Choroid plexus epithelial cell (primary cell): ENCODE measurements at places on chromosomes 13 and 19.

GRCh38 chr13:29888306-29888705 lies 37.9 kb upstream of the UBL3 start:
- DNase-seq = peak; percentile 46

DNA sequence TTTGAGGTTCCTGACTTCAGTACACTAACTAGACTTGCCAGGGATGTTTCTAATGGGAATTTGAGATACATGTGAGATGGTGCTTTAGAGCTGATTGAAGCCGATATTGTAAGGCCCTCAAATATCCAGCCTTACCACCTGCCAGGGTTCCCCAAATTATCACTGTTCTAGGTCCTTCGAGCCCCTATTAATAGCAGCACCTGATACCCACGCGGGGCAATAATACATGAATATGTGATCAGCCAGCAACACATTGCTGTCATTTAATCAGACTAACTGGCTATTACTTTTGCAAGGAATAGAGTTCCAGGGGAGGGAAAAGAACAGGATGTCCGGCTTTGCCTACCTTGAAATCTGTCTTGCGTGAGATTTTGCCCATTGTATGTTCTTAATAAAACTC lies 5.1 kb downstream of the RGCC start:
- no peak for DNase-seq

DNA sequence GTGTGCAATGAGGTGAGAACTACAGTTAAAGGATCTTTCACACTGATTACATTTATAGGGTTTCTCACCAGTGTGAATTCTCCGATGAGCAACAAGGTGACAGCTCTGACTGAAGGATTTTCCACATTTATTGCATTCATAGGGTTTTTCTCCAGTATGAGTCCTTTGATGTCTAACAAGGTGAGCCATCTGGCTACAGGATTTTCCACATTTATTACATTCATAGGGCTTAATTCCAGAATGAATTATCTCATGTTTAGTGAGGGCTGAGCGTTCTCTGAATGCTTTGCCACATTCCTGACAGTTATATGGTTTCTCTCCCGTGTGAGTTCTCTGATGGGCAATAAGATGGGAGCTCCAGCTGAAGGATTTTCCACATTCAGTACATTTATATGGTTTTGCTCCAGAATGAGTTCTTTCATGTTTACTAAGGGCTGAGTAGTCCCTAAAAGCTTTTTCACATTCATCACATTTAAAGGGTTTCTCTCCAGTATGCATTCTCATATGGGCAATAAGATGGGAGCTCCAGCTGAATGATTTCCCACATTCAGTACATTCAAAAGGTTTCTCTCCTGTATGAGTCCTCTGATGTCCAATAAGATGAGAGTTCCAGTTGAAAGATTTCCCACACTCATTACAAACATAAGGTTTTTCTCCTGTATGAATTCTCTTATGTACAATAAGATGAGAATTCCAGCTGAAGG lies 4.4 kb upstream of the C19orf18 start:
- peak; percentile 9 for DNase-seq

GRCh38 chr13:21823416-21823815 lies 152.5 kb downstream of the FGF9 start:
- DNase-seq = no peak

GRCh38 chr19:33927789-33928457 lies 131.3 kb downstream of the KCTD15 start:
- DNase-seq = no peak

DNA sequence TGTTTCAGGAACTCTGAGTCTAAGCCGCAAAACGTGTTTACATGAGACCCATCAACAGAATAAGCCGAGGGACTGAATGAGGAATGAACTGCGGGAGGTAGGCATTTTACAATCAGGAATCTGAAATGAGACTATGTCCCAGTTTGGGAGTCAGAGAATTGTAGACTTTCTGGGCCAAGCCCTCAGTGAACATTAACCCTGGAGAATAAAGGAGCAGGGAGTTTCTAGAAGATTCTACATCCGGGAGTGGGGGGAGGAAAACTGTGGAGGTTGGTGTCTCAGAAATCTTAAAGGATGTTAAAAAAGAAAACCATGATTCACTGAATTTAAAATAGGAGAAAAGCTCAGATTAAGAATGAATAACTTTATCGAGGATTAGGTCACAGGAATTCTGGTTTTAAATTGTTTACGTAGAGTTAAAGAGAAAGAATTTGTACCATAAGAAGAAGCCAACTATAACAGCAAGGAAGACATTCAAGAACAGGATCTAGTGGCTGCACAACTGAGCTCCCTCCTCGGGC lies 18.5 kb downstream of the RFX2 start:
- DNase-seq = peak; percentile 31

DNA sequence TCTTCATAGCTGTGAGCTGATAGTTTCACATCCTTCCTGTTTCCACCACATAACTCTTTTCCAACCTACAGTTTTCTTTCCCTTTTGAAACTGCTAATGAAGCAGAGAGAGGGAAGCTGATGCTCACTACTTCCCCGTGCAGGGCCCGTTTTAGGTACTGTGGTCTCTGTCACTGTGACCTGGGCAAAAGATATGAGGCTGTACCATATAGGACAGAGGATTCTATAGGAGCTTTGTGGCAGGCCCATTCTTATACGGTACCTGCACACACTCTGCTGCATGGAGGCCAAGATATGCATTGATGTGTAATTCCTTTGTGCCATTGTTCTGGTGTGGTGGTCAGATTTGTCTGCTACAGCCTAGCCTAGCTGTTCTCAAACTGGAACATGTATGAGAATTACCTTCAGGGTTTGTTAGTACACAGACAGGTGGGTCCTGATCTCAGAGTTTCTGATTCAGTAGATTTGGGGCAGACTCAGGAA lies 577.3 kb downstream of the LMO7 start:
- no peak for DNase-seq

- DNase-seq = no peak
These were observed 476.3 kb upstream of the SLITRK1 start for GRCh38 chr13:84358601-84359000.

DNA sequence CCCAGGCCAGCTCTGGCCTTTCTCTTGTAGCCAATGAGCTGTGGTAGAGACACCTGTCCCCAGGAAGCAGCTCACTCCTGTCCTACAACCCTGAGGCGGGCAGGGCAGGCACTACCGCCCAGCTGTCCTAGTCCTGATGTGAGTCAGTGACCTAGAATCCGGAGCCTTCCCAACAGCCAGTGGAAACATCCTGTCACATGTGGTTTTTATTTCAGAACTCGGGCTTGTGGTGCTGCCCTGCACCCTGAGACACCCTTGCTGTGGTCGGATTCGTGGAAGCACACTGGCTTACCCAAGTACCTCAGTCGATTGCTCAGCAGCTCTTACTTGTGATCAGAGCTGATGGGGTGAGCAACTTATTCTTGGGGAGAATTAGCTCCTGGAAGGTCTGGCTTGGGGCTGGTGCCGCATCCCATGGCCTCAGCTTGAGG lies 83.6 kb upstream of the ARHGEF7 start:
- DNase-seq = peak; percentile 60

GRCh38 chr13:104577071-104577815 lies 1511.0 kb upstream of the SLC10A2 start:
- no peak for DNase-seq

DNA sequence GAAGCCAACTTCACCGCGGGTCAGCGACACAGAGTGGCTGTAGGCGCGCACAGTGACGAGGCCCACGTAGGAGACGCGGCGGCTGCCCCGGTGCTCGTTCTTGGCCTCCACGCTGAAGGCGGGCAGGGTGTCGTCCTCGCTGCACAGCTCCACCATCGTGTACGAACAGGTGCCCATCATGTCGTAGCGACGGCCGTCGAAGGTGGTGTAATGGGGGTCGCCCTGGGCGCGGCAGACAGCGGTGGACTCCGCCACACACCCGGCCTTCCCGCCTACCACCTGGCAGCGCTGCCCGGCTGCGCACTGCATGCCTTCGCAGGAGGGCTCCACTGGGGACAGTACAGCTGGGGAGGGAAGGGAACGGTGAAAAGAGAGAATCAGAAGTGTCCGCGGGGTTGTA lies 10.0 kb downstream of the FCGBP start:
- DNase-seq = no peak

DNA sequence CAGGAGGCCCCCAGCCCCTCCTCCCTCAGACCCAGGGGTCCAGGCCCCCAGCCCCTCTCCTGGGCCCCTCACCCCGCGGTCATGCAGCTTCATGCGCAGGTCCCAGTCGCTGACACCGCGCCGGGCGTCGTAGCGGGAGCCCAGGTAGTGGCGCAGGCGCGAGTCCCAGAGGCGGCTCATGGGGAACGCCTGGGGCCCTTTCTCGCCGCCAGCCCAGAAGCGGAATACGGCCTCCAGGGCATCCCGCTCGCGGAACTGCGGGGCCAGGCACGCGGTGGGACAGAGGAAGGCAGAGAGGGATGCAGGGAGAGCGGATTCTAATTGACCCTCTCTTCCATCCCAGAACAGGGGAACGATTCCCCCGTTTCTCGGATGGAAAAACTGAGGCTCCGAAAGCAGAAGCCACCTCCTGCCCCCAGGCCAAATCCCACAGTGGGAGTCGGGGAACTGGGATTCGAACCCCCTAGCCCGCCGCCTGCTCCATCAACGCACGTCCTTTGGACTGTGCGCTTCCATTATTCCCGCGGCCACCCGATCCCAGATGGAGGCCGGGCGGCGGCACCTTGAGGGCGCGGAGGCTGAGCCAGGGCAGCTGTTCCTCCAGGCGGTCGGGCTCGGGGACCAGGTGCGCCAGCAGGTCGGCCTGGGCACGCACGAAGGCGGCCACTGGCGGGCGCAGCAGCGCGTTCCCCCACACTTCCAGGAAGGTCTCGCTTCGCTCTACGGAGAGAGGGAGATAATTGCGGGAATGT lies 4.2 kb upstream of the TNNI3 start:
- no peak for DNase-seq

DNA sequence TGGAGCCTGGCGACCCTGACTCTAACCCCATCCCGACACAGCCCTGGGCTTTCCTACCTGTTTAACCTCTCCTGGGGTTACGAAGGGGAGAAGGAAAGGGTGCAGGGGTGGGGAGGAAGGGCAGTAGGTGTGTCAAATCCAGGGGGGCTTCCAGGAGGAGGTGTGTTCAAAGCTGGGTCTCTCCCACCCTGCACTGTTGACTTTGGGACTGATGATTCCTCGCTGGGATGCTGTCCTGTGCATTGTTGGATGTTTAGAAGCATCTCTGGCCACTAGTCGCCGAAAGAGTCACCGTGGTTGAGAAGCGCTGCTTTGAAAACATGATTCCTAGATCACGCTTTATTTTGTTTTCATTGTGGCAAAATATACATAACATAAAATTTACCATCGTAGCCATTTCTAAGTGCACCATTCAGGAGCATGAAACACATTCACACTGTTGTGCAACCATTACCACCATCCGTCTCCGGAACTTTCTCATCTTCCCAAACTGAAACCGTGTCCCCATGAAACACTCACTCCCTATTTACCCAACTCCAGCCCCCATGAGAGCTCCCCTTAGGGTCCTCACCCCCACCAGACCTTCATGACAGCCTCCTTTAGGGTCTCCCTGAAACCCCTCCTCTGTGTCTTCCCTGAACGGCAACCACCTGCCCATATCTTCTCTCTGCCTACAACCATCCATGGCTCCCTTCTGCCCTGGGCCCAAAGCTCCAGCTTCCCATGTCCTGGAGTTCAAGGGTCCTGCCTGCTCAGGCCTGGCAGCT lies 4.4 kb upstream of the FCER2 start:
- DNase-seq = no peak

DNA sequence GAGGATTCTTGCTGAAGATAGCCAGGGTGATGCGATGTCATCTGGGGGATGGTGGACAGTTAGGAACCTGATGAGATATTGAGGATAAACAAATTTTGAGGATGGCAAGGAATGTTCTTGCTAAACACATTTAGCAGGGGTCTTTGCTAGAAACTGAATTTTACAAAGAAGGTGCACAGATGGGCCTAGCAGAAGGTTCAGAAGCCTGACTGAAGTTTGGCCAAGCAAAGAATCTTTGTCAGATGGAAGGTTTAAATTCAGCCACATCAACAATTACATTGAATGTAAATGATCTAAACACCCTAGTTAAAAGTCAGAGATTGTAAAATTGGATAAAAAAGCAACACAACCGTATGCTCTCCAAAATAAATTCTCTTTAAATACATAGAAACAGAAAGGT lies 68.8 kb downstream of the WASF3 start:
- no peak for DNase-seq

GRCh38 chr19:52946322-52947310 lies 16.1 kb downstream of the ZNF816 start:
- DNase-seq = peak; percentile 51

GRCh38 chr19:51978882-51979281 lies 7.8 kb downstream of the ZNF350 start:
- no peak for DNase-seq

- DNase-seq = no peak
These were observed 76.7 kb downstream of the NDFIP2 start for GRCh38 chr13:79557666-79558065.

DNA sequence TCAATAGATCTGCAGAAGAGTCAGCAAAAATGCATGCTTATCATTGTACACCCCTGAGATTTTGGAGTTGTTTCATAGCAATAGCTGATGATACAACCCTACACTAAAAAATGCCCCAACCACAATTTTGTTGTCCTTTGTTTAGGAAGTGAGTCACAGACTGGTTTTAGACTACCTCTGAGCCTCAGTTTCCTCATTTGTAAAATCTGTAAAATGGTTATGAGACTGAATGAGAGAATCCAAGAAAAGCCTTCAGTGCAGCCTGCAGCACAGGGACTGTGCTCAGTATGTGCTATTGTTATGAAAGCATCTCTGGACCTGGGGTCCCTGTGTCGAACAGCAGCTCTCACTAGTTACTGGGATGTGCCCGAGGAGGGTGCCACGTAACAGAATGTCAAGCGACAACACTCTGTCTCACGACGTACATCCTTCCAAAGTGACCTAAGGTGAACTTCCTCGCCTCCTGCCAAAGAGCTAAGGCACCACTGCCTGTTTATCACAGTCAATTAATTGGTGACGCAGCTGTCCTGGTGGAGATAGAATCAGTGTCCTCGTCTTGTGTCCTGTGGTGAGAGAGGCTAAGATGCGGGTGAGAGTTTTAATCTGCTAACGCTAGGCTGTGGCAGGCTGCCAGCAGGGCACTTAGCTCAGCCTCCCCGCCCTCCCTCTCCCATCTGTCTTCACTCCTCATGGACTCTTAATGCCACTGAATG lies 18.1 kb downstream of the DHRS12 start:
- peak; percentile 41 for DNase-seq

GRCh38 chr13:101697745-101698144 lies 245.3 kb downstream of the ITGBL1 start:
- no peak for DNase-seq

- DNase-seq = no peak
These were observed 27.5 kb upstream of the SERPINE3 start for GRCh38 chr13:51311957-51312520.

DNA sequence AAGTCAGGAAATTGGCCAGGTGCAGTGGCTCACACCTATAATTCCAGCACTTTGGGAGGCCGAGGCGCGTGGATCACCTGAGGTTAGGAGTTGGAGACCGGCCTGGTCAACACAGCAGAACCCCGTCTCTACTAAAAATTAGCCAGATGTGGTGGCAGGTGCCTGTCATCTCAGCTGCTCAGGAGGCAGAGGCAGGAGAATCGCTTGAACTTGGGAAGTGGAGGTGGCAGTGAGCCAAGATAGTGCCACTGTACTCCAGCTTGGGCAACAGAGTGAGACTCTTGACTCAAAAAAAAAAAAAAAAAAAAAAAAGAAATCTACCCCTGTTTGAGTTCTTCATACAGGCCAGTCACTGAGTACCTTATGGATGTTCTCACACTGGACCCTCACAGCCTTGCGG lies 42.0 kb downstream of the SLC15A1 start:
- DNase-seq = no peak
